NCI-H1092 treated with DMSO at 0.1 percent for 48 hours (cell line): ENCODE measurements at places on chromosomes 3 and 15.

GRCh38 chr15:100966997-100967396 is 47.8 kb downstream of the LRRK1 start:
- no peak for DNase-seq

DNA sequence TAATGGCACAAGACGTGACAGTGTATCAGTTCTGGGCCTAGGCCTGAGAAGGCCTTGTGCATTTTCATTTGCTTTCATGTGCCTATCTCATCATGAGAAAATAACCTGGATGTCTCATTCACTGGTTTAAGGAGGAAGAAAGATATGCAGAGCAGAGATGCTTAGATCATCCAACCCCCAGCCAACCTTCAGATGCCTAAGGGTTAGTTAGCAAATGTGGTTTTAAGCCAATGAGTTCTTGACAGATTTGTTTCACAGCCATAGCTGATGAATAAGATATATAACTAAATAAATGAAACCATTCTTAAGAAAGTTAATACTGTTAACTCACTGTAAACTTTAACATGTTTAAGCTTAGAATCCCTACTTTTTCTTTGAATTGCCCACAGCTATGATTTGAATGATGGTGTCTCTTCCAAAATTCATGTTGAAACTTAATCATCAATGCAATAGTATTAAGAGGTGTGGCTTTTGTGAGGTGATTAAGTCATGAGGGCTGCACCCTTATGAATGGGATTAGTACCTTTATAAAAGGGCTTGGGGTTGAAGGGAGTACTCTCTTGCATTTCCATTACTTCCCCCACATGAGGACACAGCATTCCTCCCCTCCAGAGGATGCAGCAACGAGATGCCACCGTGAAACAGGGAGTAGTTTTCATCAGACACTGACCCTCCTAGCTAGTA is 324.6 kb upstream of the TBC1D5 start:
- no peak for DNase-seq

- DNase-seq: no peak
These were observed 32.2 kb upstream of the SNRK start for GRCh38 chr3:43254125-43254524.

DNA sequence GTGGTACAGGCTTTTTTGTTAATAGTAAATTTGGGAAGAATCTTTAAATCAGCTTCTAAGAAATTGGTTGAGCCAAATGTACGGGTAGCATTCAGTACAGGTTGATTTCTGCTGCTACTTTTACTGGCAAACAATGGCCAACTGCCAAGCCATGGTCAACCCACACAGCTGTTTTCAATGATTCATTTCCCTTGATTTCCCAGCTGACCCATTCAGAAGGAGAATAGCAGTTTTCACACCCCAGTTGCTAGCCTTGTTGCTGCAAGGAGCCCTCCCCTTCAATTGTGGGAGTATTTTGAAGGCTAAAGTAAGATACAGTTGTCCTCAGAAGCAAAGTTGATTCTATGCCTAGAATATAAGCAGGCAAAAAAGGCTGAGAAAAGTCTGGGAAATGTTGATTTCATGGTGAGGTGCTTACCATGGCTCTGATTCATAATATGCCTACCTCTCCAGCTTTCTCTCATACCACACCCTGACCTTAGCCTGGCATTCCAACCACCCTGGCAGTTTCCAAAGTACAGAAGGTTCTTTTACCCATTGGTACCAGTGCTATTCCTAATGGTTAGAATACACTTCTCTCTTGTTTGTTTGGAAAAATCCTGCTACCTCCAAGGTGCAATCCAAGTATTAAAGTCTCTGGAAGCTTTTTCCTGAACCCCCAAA is 320.3 kb upstream of the TGFBR2 start:
- DNase-seq: peak; percentile 79

GRCh38 chr3:53550005-53550620 is 55.7 kb downstream of the CACNA1D start:
- no peak for DNase-seq

GRCh38 chr3:9230596-9230995 is 18.9 kb downstream of the SRGAP3 start:
- no peak for DNase-seq

GRCh38 chr15:24954783-24955530 is at the start of the genes SNRPN and SNURF:
Gene SNRPN (plus strand): TSS chr15:24954987. CDS start chr15:24974454, 19,467 bp downstream.
Gene SNURF (plus strand): TSS chr15:24954987. CDS start chr15:24955049, 62 bp downstream.
- no peak for DNase-seq

GRCh38 chr3:65953301-65953812 is 85.4 kb downstream of the MAGI1 start:
- peak; percentile 48 for DNase-seq

DNA sequence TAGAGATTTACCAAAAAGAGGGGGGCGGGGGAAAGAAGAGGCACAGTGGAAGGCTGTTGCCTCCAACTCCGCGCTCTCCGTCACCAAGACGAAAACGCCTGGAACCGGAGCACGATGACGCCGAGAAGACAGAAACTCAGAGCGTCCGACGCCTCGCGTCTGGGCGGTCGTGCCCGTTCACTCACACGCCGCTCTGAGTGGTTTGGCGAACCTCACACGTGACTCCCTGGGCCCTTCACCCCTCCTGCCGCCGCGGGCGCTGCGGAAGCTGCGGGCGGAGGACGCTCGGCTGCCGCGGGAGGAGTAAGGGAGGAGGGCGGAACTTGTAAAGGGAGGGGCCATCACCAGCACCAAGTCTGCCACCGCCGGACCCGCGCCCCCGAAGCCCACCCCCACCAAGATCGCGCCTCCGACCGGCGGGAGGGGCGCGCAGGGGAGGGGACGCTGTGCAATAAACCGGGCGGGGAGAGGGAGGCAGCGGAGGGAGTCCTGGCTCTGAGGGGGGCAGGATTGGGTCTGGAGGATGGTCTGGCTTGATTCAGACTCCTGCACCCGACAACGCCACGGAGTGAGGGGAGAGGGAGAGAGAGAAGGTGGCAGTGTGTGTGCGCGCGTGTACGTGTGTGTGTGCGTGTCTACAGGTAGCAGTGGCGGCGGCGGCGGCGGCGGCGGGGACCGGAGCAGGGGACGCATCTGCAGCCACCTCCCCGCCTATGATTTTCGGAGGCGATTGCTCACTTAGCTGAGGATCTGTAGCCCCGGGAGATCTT is 1.9 kb upstream of the NLGN1 start:
- peak; percentile 91 for DNase-seq

- peak; percentile 67 for DNase-seq
These were observed 270.7 kb downstream of the GBE1 start for GRCh38 chr3:81490541-81491288.

DNA sequence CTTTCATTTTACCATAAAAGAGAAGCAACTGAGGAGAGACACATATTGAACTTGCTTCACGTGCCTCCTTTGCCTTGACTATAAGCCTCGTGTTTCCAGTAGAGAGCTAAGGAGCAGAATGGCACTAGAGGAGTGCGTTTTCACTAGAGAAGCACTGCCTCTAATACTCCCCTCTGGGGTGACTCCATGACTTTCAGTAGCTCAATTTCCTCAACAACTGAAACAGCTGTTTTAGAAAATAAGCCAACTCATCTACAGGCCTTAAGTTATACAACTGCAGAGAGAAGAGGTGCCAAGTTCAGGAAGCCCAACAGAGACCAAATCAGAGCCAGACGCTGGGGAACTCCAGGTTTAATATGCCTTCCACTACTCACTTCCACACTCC is 1.9 kb downstream of the UBP1 start:
- no peak for DNase-seq

DNA sequence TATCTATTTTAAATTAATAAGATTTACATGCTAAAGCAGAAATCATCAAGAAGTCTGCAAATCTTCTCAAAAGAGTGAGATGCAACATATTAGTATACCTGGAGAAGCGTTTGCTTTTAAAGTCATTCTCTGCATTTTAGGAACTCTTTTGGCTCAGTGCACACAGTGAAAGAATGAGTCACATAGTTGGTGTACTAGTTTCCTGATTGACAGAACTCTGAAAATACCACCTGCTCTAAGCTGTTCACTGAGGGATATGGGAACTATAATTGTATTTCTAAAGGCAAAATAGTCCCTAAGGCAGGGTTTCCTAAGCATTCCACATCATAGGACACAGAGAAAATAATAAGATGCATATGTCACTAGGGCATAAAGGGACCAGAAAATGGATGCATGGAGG is 838.5 kb downstream of the DIPK2A start:
- DNase-seq: no peak

DNA sequence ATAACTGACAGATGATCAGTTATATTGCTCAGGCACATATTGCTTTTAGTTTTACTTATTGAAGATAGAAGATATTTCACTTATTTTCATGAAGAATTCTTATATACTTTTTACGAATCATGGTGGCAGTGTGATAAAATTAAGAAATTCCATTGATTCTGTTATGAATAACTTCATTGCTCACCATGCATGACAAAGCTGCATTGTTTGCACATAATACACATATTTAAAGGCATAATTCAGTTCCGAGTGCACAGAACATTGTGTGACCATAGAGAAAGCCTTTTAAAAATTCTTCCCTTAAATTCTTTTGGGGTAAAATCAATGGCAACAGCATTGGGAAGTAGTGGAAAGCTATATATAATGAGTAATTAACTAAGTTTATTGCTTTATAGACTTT is 82.5 kb upstream of the NAALADL2 start:
- DNase-seq: no peak

- DNase-seq: no peak
These were observed 19.6 kb downstream of the CHRD start for GRCh38 chr3:184399410-184399809.

DNA sequence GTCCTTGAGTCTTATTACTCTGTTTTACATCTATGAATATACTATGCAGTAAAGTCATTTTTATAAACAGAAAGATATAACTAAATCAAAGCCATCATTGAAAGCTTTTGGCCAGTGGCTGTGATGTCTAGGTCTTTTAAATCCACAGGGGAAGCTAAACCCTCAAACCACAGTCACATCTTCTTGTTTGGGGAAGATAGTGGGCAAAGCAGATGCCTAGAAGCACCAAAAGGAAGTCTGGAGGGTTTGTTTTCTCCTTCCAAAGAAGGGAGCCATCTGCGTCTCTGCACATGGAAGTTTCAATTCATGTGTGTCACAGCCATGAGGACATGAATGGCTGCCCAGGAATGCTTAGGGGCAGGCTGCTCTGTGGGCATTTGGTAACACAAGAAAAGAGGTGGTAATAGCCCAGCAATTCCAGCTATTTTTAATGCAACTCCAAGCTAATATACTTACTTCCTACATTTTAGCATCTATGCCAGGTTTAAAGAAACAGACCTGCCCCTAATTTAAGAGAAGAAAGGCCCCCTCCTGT is 322.2 kb downstream of the SLC9A9 start:
- no peak for DNase-seq

DNA sequence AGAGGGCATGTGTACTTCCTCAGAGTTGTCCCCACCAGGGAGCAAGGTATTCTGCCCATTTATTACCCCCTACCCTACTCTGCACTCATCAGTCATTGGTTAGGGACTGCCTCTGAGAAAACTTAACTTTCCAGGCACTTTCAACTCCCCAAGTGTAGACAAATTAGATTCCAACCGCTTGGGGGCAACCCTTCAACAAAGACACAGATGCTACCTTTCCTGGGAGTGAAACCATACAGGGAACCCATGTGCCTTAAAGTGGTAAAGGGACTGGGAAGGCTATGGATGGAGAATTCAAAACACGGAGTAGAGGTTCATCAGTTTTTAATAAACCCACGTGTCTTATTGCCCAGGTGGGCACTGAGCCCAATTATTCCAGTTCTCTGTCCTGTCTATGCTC is 19.4 kb upstream of the UBE2E2 start:
- DNase-seq: peak; percentile 9

GRCh38 chr3:107660306-107660976 is 137.7 kb downstream of the BBX start:
- peak; percentile 9 for DNase-seq

GRCh38 chr3:156586905-156587759 is 32.2 kb upstream of the SSR3 start:
- no peak for DNase-seq

DNA sequence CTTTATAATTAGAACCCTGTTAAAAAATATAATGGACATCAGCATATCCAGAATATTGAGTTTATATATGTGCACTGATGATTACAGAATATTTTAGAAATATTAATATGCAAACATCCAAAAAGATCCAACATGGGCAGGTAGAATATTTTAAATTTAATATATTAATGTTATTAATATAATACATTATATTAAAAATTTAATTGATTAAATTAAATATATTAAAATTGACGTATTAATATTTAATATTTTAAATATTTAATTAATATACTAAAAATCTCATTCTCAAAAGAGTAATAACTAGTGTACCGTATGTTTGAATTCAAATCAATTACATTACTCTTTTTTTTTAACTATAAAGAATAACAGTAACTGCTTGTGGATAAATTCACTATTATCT is 73.8 kb upstream of the FURIN start:
- DNase-seq: no peak

DNA sequence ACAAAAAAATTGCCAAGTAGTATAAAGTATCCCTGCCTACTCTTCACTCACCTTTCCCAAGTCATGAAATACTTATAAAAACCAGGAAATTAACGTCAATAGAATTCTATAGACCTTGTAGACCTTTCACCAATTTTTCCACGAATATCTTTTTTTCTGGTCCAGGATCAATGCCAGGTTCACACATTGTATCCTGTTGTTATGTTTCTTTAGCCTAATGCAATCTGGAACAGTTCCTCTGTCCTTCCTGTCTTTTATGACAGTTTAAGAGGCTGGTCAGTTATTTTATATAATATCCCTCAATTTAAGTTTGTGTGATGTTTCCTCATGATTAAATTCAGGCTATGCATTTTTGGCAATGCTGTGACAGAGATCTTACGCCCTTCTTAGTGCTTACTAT is 63.2 kb upstream of the MAGI1 start:
- no peak for DNase-seq

DNA sequence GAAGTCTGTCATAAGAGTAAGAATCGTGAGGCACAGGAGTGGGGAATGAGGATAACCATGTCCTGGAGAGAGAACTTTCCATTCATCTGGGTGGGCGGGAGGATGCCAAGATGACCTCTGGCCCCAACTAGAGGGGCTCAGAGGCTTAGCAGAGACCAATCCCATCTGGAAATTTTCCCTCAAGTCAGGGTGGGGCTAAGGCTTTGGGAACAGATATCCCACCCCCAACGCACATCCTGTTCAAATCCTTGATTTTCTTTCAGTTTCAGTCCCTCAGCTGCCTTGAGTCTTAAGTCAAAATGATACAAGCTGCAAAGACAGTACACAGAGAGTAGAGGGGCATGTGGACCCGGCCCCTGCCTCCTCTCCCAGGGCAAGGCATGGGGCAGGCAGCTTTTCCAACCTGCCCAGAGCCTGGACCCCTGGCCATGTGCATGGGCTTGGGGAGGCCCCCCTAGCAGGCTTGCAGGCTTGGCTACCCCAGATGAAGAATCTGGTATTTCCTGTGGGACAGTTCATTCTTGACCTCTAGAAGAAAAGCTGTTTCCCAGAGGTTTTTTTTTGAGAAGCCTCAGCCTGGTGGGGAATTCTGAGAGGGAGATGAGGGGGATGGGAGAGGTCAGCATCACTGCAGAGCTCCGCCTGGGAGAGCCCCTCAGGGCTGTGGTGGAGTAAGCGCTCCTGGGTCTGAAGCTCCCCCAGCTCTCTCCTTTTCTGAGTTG is 109.7 kb upstream of the HACD2 start:
- no peak for DNase-seq

DNA sequence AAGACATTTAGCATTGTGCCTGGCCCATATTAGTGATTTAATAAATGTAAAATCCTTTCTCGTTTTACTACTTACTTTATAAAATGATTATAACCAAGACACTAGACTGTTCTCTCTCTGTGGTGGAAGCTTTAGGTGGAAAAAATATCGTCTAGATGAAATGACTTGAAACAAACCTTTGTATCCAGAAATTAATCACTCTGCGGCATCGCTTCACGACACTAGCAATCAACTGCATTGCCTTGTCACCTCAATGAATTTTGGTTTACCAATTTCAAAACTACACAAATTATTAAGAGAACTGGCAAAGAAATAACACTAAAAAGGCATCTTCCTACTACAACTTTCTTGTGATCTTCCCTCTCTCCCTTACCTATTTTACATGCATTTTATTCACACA is 627.2 kb upstream of the ROBO1 start:
- DNase-seq: no peak
